ENCODE measurements at places on chromosomes 1 and 21.
A peak's percentile ranks its signal among the peaks of the same experiment; 100 is the strongest.

DNA sequence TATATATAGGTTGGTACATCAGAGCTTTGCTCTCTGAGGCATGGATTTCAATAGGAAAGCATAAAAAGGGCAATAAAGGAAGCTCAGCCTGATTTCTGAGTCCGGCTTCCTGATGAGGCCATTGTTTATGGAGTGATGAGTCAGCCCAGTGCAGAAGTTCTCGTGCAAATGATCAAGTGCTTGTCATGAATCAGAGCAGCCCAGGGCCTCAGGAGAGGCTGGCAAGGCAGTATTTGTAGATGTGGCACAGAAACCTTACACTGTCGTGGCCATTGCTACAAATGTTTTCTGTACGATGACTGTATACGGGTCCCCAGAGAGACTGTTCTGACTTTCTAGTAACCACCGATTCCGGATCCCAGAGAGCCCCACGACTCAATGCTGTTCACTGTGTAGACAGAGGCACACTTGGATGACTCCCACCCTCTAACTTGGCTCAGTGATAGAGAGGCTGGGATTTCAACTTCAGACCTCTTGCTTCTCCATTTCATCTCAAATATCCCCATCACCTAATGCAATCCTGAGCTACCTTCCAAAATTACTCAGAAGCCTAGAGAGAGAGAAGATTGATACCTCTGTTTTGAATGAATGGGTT, 26.8 kb downstream of the UMODL1 start:
- no peak for DNase-seq

- peak; percentile 62 for DNase-seq
Observed at GRCh38 chr1:65992165-65992821, 199.6 kb downstream of the PDE4B start.

DNA sequence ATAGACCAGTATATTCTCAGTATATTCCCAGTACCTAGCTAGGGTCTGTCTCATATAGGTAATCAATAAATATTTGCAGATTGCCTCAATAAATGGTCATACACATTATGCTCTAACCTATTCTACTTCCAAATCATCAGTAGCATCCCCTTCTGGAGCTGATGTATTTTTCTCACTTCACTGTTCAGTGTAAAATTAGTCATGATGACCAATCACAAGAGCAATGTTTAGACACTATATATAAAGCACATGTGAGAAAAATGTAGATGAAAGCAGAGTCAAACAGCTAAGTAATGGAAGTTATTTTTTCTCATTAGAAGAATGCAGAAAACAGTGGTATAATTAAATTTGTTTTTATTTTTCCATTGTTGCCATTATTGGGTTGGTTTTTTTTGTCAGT, 34.7 kb downstream of the EPRS1 start:
- DNase-seq, result no peak

DNA sequence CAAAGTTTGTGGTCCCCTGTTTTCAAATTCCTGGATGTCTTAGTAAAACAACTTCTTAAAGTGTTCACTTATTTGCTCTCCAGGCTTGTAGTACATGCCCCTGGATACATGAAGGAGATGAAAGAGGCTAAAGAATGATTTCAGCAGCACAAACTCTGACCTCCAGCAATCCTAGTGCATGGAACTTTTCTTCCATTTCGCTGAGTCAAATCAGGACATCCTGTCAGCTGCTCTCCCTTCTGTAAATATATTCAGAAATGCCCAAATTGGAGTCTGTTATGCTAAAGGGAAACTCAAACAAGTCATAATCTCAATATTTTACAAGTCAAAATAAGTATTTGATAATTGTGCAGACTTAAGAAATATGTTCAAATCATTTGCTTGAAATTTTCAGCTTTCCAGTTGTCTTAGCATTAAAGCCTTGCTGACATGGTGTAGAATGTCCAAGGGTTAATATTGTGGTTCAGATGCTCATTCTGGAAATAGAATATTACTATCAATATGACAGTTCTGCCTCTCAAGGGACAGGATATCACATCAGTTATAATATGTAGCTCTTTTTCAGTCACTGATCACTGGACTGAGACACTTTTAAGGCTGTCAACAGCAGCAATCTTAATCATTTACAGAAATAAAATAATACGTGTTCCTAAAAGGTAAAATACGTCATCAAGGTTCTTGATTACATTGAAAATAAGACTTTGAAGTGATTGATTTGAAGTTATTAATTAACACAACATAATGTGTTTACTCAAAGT, 1157.3 kb downstream of the PLA2G4A start:
- DNase-seq, result no peak

DNA sequence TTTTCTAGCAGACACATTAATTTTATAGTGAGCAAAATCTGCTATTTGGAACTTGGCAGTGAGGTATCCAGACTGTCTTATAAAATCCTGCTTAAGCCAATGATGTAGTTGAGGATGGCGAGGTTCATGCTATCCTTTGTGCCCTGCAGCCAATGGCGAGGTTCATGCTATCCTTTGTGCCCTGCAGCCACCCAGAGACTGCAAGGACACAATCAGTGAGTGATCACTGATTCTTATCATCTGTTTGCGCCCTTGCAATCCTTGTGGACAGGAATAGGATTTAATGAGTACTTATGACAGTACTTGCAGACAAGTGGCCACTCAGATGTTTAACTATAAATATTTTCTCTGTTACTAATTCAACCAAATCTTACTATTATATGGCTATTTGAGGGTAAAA, 112.6 kb downstream of the EIF4G3 start:
- DNase-seq, result no peak

GRCh38 chr1:197367627-197368026, 99.6 kb downstream of the CRB1 start:
- no peak for DNase-seq

DNA sequence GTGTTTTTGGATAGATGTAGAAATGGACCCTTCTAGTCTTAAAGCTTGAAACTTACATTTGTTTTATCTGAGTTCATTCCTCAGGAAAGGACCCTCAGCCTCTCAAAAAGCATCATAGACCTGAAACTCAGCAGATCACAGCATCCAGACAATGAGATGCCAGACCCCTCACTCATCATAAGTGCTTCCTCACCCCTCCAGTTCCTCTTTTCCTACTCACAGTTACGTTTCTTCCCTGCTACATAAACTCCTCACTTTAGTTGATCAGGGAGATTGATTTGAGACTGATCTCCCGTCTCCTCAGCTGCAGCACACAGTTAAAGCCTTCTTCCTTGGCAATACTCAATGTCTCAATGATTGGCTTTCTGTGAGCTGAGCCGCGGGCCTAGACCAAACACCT, 282.0 kb downstream of the FAM72C start:
- no peak for DNase-seq

DNA sequence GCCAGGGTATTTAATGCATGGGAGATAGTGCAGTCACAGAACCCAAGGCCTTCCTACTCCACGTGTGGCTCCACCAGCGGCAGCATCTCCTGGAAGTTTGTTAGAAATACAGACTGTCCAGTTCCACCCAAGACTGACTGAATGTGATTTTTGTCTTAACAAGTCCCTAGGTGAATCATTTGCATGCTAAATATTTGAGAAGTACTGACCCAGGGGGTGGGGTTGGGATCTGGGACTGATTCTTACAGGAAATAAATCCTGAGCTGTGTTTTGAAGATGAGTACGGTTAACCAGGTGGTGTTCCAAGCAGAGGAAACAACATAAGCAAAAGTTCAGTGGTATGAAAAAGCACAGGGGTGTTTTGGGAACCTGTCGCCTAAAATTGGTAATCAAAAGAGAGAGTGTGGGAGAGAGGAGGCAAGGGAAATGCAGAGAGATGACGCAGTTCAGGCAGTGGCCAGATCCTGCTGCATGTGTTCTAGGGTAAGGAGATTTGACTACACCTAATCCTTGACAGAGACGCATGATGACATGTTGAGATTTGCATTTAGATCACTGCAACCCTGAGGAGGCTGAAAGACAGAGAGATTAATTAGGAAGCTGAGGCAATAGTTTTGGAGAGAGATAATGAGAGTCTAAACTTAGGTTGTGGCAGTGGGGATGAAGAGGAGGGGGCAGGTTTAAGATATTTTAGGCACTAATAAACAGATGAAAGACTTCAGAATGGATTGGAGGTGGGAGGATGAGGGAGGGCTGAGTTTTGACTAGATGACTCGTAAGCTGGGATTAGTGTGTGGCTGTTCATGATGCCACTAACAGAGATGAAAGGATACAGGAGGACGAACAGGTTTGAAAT, 3.7 kb upstream of the ZNF326 start:
- DNase-seq, result no peak

DNA sequence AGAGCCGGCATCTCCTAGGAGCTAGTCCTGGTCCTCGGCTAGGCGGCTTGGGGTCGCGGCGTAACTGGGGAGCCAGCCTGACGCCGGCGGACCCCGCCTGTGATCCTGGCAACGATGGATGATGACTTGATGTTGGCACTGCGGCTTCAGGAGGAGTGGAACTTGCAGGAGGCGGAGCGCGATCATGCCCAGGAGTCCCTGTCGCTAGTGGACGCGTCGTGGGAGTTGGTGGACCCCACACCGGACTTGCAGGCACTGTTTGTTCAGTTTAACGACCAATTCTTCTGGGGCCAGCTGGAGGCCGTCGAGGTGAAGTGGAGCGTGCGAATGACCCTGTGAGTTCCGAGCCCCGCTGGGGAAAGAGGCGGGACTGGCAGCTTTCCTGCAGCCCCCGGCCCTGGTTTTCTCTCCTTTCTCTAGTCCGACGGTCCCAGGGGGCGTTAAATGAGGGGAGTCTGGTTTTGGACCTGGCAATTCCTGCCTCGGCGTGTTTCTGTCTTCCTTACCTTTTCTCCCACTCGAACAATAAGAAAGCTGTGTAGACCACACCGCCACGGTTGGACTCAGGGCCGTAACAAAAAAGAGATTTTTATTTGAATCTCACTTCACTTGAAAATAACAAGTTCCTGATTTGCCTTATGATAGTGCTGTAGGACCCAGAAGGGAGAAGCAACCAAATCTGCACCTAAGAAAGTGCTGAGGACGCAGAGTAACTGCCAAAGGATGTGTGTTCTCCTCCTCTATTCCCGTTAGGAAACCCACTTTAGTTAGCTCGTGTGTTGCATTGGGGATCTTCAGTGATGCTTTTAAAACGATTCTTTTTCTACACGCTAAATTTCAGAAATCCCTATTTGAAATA, at the start of gene SPRTN:
SPRTN (plus strand) TSS at position 24 of the 859 bp plus-strand sequence; CDS start at position 115, 91 bp downstream.
- DNase-seq, result no peak

GRCh38 chr1:190812996-190813395, 335.3 kb upstream of the BRINP3 start:
- DNase-seq, result no peak

DNA sequence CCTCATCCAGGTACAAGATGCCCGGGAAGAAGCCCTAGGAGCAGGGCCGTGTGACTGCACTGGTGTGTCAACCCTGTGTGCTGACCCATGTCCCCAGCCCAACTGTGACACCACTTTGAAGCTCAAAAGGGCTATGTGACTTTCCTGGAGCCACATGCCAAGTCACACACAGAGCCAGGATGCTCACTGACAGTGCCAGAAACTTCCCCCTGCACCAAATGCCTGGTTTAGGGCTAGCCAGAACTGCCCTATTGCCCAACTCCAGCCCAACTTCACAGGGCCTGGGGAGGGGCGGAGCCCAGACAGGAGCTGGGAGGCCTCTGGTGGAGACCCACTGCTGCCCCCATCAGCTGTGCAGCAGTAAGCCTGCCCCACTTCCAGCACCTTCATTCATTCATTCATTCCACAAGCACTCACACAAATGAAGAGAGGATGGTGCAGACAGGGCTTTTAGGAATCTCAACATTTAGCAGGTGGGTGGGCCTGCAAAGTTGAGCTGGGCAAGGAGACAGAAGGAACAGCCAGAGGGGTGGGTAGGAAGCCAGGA, 36.7 kb downstream of the KCNQ4 start:
- DNase-seq, result no peak

DNA sequence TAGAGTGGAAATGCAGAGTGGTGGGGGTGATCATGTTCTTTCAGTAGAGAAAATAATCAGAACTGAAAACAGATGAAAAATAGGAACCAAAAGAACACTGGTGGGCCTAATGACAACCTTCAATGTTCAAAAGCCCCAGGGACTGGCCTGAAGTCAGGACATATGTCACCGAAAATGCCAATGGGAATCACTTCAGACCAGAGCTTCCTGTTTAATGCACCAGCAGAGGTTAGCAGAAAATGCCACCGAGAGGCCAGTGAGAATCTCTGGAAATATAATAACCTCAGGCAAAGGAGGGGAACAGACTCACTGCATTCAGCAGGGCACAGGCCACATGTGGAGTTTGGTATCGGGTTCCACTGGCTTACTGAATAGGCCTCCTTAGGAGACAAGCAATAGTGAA, 15.9 kb upstream of the CD58 start:
- no peak for DNase-seq

DNA sequence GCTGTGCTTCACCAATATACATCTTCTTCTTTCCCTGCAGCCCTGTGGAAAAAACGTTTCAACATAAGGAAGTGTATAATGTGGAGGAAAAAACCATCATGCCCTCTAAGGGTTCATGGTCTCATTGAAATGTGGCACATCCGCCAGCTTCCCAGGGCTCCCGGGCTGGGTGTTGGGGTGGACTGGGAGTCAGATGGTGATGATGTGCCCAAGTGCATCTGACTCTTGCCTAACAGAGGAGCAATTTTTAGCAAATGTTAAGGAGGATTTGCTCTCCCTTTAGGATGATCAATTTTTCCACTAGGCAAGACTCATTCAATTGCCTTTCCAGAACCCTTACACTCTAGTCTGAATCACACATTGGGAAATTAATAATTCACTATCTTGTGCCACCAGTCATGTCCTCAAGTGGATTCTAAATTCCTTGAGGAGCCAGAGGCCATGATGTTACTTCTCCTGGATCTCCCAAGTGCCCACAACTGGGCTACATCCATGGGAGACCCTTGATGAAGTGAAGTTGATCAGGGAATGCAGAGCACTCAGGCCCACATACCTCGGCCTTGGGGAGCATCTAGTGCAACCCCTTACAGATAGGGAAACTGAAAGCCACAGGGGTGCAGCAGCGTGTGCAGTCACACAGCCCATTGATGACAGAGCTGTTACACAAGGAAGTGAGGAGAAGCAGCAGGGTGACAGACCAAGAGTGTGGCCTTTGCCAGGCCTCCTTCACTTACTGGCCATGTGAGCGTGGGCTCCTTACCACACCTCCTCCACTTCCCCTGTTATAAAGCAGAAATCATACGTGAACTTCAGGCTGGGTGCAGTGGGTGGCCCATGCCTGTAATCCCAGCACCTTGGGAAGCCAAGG, 100.0 kb upstream of the SLC44A3 start:
- no peak for DNase-seq

GRCh38 chr1:209154912-209155311, 428.6 kb upstream of the CAMK1G start:
- no peak for DNase-seq

DNA sequence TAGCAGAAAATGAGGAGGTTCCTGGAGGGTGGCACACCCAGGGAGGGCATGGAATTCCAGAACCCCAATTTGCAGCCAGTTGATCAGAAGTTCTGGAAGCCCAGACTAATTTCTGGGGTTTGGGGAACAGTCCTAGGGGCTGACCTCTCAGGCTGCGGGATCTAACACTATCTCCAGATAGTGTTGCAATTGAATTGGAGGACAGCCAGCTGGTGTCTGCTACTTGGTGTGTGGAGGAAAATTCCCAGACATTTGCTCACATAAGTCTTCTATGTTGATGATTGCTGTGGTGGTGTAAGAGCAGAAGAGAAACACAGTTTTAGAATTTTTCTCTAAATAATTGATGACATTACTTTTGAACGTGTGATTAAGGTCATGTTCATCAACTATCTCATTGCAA, 154.3 kb upstream of the RNPC3 start:
- DNase-seq, result no peak

- no peak for DNase-seq
Observed at GRCh38 chr1:156357977-156358376, 11.0 kb upstream of the RHBG start.
